ENCODE measurements at places on chromosomes 5 and 9.

- no peak for DNase-seq
Measured at GRCh38 chr5:135065306-135066265, 31.6 kb upstream of the PITX1 start.

GRCh38 chr5:164962329-164962961 is 1457.0 kb downstream of the MAT2B start:
- DNase-seq: no peak

- DNase-seq: no peak
Measured at GRCh38 chr9:1876891-1877496, 138.2 kb upstream of the SMARCA2 start.

DNA sequence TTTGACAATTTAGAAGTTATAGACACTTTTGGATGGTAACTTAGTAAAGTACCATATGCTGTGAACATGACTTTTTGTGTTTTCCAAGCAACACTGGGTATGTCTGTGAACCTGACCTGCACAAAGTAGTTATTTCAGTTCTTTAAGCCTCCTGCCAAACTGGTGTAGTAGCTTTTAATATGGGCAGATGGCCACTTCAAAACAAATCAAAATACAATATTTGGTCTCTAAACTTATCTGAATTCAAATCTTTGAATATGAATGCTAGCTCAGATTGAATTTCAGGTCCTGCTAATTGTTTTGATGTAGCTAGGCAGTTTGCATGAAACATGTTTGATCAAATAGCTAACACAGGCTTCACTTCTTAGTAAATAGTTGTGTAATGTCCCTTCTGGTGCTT is 1176.7 kb upstream of the CDH9 start:
- DNase-seq: no peak

DNA sequence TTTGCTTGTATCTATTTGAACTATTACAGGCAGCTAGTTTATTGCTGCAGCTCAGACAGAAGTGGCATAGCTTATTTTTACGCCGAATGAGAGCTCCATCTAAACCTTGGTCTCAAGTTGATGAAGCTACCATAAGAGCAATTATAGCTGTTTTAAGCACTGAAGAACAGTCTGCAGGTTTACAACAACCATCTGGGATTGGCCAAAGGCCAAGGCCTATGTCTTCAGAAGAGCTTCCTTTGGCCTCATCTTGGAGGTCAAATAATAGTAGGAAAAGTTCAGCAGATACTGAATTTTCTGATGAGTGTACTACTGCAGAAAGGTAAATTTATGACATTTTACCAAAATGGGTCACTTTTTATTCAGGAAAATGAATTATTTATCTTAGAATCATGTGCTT is 67.9 kb downstream of the YTHDC2 start:
- no peak for DNase-seq

DNA sequence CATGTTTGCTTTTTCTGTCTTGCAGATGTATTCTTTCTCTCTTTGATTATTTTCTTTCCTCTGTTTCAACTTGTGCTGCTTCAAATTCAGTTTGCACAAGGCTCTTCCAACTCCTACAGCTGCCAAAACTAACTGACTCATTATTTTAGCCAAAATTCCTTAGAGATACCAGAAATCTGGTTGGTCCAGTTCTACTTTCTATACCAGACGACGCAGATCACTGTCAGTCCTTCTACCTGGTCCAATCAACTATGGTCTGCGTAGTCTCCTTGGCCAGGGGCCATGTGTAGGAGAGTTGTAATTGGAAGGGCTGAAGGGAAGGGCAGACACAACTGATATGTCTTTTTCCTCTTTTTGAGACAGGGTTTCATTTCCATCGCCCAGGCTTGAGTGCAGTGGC is 51.9 kb upstream of the JAK2 start:
- no peak for DNase-seq

DNA sequence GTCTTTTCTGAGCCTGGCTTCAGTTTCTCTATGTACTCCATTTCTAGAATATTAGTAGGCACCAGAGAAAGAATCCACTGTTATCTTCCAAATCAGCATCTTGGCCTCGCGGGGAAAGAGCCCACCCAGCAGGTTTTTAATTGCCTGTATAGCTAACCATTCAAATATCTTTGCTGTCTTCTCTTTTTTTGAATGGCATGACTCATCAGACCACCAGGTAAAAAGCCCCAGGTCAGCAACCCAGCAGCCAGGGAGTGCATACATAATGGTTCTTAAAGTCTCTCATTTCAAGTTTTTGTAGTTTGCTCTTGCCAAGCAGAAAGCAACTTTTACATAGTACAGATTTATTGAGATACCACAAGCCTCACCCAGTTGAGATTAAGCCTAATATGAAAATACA is 50.7 kb downstream of the TMEM167A start:
- DNase-seq: no peak

GRCh38 chr5:37174928-37175327 is 74.2 kb downstream of the CPLANE1 start:
- DNase-seq: no peak

DNA sequence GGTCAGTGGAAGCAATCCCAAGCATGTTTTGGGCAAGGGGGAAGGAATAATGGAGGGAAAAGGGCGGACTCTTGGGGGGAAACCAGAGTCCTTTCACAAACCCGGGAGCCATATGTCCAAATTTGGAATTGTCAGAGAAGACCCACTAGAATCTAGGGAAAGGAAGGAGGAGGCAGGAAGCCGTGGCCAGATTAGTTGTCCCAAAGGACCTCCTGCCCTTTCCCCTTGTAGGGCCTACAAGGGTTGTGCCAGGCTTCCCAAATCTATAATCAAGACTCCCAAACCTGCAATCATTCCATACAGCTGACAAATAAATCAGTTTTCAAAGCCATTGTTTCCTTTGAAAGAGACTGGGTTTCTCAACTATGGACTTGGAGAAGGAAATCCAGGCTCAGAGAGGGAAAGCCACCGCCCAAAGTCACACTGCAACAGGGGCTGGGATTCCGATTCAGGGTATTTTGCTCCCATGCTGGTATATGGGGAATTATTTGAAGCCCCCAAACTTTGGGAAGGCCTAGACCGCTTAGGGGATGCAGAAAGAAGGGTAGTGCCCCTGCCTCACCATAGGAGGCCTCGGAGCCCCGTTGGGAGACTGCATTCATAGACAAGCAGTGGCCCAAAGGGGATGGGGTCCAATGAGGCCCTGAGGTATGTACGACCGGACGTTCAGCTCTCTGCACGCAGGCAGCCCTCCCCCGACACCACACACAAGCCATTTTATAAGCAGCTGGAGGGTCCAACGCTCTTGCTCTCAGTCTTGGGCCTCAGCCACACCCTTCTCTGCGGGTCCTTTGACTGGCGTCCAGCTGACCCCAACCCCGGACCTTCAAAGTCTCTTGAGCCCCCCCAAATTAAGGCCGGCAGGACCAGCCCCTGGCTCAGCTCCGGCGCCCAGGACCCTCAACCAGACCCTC is 815 bp downstream of the ANXA6 start:
- no peak for DNase-seq

- DNase-seq: no peak
Measured at GRCh38 chr5:135315386-135315785, 83.6 kb downstream of the MACROH2A1 start.

DNA sequence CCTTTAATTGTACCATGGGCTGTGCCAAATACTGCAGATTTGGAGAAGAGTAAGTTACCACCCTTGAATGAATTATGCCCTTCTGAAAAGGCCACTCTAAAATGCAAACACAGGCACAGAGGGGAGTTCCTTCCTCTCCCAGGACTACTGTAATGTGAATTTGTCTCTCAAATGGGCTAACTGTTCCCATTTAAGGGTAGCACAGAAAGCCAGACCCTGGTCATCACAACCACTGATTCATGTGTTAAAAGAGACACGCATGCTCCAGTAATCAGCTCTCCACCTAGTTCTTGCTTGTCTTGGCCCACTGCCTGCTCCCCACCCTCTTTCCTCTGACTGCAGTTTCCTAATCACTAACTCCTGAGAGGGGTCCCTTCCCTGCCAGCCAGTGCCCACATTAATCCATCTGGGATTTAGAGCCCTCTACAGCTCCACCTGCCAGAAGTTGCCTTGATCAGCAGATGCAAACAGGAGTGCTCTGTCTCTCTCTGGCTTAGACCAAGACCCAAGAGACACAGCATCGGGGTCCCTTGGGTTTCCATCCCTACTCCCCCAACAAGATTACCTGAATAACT is 382.4 kb downstream of the TMEM167A start:
- no peak for DNase-seq

- no peak for DNase-seq
Measured at GRCh38 chr9:87226896-87227295, 270.8 kb upstream of the DAPK1 start.

DNA sequence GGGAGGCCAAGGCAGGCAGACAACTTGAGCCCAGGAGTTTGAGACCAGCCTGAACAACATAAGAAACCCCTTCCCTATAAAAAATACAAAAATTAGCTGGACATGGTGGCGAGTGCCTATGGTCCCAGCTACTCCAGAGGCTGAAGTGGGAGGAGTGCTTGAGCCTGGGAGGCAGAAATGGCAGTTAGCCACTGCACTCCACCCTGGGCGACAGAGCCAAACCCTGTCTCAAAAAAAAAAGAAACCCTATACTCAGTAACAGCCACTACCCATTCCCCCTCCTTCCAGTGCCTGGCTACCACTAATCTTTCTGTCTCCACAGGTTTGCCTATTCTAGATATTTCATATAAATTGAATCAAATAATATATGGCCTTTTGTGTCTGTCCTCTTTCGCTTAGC is 14.3 kb upstream of the SIL1 start:
- DNase-seq: no peak

GRCh38 chr9:130255631-130256134 is 9.9 kb upstream of the HMCN2 start:
- DNase-seq: no peak

DNA sequence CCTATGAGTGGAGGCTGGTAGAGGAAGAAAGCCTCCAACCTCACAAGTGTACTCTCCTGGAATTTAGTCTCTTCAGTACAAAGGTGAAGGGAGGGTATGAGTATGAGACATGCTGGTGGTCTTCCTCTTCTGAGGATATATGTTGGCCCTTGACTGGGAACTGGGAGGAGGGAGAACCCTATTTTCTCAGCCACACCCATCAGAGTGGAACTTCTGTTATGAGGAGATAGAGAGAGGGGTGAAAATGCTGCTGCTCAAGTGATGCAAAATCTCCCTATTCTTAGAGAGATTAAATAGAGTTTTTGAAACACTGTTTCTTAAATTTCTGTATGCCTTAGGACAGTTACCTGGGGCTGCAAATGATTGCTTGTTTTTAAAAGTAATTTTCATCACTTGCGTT is 203.4 kb upstream of the PRR16 start:
- DNase-seq: no peak

DNA sequence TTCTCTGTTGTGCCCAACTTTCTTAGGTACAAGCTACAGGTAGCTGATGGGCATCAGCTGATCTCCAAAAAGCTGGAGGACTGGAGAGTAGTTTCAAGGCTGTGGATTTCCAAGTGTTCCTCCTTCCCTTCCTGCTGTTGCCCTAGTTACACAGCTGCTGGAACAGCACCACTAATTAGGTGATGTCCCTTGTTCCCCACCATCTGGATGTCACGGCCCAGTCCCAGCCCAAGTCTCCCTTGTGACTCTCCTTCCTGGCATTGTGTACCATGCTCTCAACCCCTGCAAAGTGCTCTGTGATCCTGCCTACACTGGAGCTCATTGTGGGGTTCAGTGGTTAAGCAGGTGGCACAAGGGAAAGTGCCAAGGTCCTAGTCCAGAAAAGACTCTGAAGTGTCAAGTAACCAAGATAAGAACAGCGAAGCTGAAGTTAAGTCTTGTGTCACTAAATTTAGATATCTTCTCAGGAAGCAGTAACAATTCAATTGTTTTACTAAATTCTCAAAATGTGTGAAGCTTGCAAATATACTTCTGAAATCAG is 604.5 kb downstream of the ISL1 start:
- no peak for DNase-seq

GRCh38 chr9:99288830-99289229 is 66.7 kb downstream of the SEC61B start:
- no peak for DNase-seq

DNA sequence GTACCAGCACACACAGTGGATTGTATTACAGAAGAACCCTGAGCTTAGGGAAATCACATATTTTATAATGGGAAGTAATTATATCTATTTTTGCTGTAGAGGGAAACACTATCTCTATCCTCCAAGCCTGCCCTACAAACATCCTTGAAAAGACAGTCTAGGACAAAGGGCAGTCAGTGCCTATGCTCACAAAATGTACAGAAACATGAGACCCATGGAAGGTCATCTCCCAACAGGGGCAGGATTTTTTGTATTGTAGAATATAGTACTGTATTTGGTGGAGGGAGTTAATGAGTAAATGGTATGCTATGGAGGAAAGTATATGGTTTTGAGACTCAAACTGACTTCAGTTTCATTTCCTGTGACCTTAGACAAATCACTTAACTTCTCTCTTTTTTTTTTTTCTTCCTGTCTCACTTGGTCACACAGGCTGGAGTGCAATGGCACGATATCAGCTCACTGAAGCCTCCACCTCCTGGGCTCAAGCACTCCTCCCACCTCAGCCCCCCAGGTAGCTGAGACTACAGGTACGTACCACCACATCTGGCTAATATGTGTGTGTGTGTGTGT is 5.8 kb upstream of the RAB14 start:
- no peak for DNase-seq

- no peak for DNase-seq
Measured at GRCh38 chr5:38069360-38069759, 189.0 kb upstream of the EGFLAM start.

DNA sequence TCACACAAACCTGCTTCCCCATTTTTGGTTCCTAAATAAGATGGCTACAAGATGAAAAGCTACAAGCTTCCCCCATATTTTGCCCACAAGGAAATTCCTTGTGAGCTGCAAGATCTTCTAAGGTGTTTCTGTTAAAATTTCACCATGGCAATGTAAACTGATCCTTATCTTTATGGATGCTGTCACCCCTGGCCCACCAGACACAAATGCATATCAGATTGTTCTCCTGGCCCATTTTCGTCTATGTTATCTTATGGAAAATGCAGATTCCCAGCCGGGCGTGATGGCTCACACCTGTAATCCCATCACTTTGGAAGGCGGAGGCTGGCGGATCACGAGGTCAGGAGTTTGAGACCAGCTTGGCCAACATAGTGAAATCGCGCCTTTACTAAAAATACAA is 65.1 kb upstream of the IL6ST start:
- no peak for DNase-seq

DNA sequence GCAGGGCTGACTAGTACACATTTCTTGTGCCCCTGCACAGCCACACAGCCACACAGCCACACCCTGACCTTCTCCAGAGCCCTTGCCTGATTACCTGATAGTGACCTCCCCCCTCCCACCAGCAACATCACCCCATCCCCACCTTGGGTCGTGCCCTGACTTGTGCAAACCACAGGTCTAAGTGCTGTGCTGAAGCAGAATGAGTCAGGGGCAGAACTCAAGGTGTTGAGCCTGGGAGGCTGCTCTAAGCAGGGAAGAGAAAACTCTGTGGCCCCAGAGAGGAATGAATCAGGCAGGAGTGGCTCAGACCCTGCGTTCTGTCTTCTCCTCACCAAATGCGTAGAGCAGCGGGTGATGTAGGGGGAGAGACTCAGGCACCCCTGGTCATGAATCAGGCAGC is 24.3 kb upstream of the FAT2 start:
- DNase-seq: no peak

GRCh38 chr5:63089147-63089546 is 510.5 kb downstream of the LRRC70 start:
- no peak for DNase-seq

GRCh38 chr5:93304456-93305250 is 276.4 kb downstream of the NR2F1-AS1 start:
- no peak for DNase-seq

Data from cortex of kidney (tissue), 1 donor.